Body of pancreas (tissue), 4 donors: ENCODE measurements at places on chromosomes 7 and 10. TPM values are rescaled to one million over a fixed set of nuclear protein-coding genes. Genes with fewer than 3 reads are reported as not detected.

GRCh38 chr7:17095931-17096330, 202.5 kb upstream of the AHR start:
- H3K36me3 ChIP-seq = no peaks in the 10 kb centered on the region
- H3K27me3 ChIP-seq = no peaks in the 10 kb centered on the region
- H3K4me3 ChIP-seq = no peak overlapping the region
- peaks cover 50% of the 10 kb centered on the region for H3K4me1 ChIP-seq

GRCh38 chr10:93079663-93080349, 6.1 kb downstream of the CYP26A1 start:
- peaks cover 5% of the 10 kb centered on the region for H3K4me1 ChIP-seq
- no peaks in the 10 kb centered on the region for H3K27me3 ChIP-seq
- no peak overlapping the region for H3K27ac ChIP-seq
- no peaks in the 10 kb centered on the region for H3K36me3 ChIP-seq
- H3K4me3 ChIP-seq = no peak overlapping the region
- DNase-seq = no peak

- H3K27ac ChIP-seq = no peak overlapping the region
- H3K27me3 ChIP-seq = no peaks in the 10 kb centered on the region
- no peaks in the 10 kb centered on the region for H3K36me3 ChIP-seq
- DNase-seq = no peak
Observed at GRCh38 chr10:97904576-97904975, 54.9 kb downstream of the GOLGA7B start.

GRCh38 chr7:139482662-139483466, 609 bp downstream of the KLRG2 start:
- no peaks in the 10 kb centered on the region for H3K27me3 ChIP-seq
- peaks cover 16% of the 10 kb centered on the region for H3K4me1 ChIP-seq
- peak; percentile 23 for DNase-seq
- no peak overlapping the region for H3K4me3 ChIP-seq
- no peaks in the 10 kb centered on the region for H3K36me3 ChIP-seq

DNA sequence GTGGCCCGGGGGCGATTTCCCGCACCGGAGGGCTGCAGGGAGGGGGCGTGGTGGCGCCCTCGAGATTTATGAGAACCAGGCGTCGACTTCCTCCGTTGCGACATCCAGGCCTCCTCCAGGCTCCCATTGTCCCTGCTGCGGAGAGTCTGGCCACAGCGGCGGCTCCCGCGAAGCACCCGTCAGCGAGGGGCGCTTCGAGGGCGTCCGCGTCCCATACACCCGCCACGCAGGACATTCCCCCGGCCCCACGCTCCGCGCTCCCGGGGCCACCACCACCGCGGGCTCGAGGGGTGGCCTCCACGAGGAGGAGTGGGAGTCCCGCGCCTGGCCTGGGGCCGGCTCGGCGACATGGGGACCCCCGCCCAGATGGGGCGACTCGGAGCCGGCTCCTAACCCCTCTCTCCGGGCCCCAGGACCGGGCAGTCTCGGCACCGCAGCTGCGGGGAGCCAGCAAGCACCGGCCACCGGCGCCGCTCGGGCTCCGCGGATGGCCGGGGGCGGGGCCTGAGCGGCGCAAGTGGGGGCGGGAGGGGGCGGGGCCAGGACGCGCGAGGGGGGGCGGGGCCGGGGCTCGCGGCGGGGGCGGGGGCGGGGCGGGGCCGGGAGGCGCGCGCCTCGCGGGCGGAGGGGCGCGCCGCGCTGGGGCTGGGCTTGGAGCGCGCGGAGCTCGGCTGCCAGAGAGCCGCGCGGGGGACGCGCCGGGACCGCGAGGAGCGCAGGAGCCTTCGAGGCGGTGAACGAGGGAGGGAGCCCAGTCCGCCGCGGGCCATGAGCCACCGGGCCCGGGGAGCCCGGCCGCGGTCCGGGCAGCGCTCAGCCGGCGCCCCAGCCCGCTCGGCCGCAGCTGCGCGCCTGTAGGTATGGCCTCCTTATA, at the start of gene SH2B2:
SH2B2 (plus strand) TSS at position 632 of the 874 bp plus-strand sequence. CDS start 13,683 bp downstream, outside the sequence.
- no peaks in the 10 kb centered on the region for H3K27me3 ChIP-seq
- H3K4me3 ChIP-seq = peak within 1 kb of the TSS; percentile 80
- peaks cover 25% of the 10 kb centered on the region for H3K4me1 ChIP-seq
- peak; percentile 79 for DNase-seq

DNA sequence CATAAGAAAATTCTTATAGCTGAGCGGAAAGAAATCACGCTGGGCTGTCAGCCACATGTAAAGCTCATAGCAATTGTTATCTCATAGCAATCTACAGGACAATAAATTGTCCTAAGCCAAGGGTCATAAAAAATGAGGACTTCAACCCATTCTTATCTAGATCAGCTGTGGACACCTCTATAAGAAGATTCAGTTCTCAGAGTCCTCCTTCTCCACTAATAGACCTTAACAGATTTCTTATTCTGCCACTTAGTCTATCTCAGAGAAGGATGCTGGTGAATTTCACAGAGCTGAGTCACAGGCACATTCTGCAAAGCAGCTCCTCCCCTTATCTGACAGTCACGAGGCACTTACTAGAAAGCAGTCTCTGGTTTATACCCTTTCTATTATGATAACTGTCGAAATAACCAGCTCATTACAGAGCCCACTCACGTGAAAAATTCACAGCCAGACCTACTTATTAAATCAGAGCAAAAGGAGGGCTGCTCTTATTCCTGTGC, 185.3 kb upstream of the PCLO start:
- DNase-seq = no peak
- H3K36me3 ChIP-seq = no peaks in the 10 kb centered on the region
- no peak overlapping the region for H3K27ac ChIP-seq
- H3K4me3 ChIP-seq = no peak overlapping the region
- no peaks in the 10 kb centered on the region for H3K4me1 ChIP-seq
- no peaks in the 10 kb centered on the region for H3K27me3 ChIP-seq

FXYD4 gene
- not detected for total RNA-seq

BMPR1A gene
- 9.9 TPM for total RNA-seq

PIK3AP1 gene
- 37.2 TPM for total RNA-seq
